ENCODE measurements at places on chromosomes 2 and 18.

GRCh38 chr2:31193806-31194205 lies 23.5 kb downstream of the CAPN14 start:
- no peak for DNase-seq

- DNase-seq: no peak
Measured at GRCh38 chr2:105604938-105605337, 139.8 kb upstream of the NCK2 start.

DNA sequence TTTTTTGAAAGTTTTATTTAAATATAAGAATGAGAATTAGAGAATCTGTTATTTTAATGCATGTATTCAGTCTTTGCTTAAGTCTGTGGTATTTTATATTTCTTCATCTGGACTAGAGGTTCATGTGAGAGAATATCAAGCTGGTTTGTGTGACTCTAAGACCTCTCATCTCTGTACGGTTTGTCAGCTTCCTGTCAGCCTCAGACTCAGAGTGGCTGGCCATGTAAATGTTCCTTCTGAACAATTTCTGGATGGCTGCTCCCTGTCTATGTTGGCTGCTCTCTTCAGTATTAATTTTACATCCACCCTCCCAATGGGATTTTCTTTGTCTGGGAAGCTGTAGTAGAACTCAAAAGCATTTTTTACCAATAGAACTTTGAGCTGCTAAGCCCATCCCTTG lies 225.3 kb upstream of the THUMPD2 start:
- DNase-seq: no peak

- no peak for DNase-seq
Measured at GRCh38 chr2:42230891-42231290, 61.7 kb downstream of the EML4 start.

- no peak for DNase-seq
Measured at GRCh38 chr2:171253279-171253678, 92.6 kb upstream of the TLK1 start.

DNA sequence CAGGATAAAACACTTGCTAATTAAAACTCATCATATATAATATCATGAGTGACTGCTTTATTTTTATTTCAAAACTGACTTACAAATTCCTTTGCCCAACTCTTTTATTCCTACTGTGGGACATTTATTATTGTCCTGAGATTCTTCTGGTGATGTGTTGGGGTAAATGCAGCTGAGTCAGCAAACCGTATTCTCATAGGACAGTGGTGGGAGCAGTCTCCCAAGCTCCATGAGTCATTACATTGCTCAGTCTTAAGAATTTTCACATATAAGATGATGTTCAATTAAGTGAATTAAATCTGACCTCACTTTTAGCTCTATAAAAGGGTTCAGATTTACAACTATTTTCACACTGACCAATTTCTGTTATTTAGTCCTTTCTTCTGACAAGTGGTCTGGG lies 1530.7 kb downstream of the LRP1B start:
- DNase-seq: peak; percentile 30

DNA sequence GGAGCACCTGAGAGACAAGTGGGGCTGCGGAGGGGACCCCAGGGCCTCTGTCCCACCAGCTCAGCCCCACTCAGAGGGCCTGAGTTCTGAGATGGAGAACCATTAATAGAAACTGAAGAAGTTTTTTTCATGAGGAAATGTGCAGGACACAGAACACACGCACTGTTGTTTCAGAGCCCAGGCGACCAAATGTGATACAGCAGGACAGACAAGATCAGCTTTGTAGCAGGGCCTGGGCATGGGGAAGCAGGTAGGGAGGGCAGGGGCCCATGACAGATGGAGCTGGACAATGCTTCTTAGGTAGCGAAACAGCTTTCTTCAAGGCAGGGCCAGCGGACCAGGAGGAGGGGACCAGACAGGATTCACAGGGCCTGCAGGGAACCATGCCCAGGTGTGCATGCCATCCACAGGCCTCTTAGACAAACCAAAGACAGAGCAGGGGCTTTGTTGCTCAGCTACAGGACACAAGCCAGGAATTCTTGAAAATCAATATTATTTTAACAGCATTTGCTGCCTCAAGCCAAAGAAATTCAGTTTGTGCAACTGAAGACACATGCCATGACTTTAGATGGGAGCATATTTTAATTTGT lies 252.8 kb upstream of the GYPC start:
- DNase-seq: no peak

DNA sequence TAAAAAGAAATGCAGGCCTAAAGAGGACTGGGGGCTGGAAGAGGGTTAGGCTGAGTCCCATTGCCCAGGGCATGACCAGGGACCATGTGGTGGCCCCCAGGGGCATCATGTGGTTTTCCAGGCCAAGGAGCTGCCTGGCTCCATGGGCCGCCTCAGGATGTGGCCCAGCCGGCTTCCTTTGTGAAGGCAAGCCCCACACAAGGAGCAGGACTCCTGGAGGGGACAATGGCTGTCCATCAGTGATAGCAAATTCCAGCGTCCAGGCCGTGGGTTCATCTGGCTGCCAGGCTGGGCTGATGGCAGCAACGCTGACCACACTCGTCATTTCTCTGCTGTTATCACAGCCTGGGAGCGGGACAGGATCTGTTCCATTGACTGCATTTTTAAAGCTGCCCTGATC lies 82.5 kb downstream of the GBX2 start:
- DNase-seq: no peak

DNA sequence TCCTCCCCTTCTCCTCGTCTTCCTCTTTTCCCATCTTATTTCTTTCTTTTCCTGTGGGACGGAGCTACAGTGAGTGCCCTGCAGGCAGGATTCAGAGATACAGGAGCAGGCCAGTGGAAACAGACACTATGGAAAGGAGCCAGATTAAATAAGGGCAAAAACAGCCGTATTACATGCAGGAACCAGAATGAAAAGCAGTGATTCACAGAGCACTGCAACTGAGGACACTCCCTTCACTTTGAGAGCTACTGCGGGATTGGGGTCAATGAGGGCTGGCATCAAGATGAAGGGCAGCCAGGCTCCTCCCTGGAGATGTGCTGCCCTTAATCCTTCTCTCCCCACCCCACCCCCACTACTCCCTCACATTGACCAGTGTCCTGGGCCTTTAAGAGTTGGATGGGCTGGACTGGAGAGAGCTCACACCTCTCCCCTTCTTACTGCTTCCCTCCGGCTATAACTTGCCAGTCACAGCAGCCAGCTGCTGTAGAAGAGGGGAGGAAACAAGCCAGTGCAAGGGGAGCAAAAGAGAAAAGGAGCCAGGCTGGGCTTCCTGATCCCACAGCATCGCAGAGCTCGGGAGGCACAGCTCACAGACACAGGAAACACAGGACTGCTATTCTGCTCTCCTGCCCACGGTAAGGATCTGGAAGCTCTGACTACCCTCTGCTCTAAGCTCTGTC lies at the start of gene PLCD4:
PLCD4 (plus strand) TSS at position 464 of the 680 bp plus-strand sequence. CDS start 7,841 bp downstream, outside the sequence.
- DNase-seq: peak; percentile 67

- no peak for DNase-seq
Measured at GRCh38 chr18:46069524-46069923, 2.5 kb downstream of the PSTPIP2 start.

GRCh38 chr2:97745474-97746174 lies 32.2 kb downstream of the ZAP70 start:
- DNase-seq: no peak

DNA sequence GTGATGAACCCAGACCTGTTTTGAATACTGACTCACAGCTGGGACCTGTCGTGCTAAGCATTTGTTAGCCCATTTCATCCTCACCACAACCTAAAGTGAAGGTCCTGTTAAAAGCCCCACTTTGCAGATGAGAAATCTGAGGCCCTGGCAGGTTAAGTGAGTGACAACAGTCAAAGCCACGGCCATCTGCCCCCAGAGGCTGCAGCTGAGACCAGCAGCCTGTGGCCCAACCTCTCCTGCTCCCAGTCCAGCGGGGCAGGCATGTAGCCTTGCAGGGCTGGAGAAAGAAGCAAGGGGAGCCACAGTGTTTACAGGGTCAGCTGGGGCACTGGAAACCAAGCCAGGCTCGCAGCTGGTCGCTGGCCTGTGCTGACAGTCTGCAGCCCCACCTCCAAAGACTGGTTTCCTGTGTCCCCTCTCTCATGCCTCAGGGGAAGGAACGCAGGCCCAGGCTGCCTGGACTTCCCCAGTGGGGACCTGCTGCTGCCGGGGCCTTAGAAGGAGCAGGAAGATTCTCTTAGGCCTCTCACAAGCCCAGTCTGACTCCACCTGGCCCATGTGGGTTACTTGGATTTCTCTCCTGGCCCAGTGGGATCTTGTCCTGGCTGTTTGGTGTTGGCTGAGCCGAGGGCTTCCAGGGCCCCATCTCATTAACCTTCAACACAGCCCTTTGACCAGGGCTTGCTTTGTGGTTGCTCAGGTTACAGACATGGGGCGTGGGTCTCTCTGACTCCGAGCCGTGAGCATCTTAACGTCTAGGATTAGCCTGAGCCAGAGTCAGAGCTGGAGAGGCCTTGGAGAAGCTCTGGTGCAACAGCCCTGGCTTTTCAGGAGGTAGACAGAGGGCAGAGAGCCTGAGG lies 1.7 kb downstream of the INPP5D start:
- no peak for DNase-seq

- DNase-seq: no peak
Measured at GRCh38 chr2:172082944-172083627, 2.2 kb upstream of the DLX1 start.

GRCh38 chr18:59345556-59345955 lies 13.5 kb downstream of the LMAN1 start:
- DNase-seq: no peak

- DNase-seq: no peak
Measured at GRCh38 chr2:172234716-172235691, 132.3 kb upstream of the DLX2 start.

DNA sequence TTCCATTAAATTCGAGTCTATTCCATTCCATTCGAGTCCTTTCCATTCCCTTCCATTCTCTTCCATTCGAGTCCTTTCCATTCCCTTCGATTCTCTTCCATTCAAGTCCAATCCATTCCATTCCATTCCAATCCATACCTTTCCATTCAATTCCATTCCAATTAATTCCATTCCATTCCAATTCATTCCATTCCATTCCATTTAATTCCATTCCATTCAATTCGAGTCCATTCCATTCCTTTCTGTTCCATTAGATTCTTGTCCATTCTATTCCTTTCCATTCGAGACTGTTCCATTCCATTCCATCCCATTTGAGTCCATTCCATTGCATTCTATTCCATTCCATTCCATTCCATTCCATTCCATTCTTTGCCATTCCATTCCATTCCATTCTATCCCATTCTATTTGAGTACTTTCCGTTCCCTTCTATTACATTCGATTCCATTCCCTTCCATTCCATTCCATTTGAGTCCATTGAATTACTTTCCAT lies 1130.0 kb downstream of the RPIA start:
- DNase-seq: no peak

DNA sequence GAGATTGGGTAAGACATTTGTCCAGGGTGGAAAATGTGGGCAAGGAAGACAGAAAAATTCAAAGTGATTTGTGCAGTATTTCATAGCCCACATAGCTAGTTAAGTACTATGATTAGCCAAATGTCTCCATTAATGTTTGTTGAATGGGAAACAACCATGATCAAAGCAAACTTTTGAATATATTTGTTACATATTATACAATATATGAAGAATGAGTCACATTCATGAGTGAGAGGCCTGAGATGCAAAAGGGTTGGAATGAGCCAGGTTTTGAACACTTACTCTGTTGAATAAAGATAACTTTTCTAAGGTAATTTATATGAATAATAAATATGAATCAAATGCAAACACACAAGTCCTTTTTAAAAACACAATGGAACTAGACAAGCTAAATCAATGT lies 984.5 kb upstream of the CDH2 start:
- no peak for DNase-seq

DNA sequence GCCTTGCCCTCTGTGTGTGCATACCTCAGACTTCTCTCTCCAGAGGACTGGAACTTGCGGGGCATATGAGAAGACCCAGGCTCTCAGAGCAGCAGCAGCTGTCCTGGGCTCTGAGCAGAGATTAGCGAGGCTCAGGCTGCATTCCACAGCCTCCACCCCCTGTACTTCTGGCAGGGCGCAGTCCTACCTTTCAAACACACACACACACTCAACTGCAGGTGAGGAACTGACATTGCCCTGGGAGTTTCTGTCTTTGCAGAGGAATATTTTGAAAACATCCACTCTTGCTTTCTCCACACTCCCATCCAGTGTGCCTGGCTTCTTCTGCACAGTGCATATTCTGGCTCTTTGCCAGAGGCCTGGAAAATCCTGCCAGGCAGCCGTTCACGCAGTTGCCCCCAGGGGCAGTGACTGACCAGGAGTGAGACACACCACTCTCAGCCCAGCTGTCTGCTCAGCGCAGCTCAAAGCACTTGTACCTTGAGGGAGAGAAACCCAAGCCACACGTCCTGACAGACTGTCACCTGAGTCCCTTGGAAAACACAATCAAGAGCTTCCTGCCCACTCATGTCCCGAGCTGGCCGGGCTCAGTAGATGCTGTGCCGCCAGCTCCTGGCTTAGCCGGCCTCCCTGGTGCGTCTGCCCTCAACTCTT lies 460.8 kb downstream of the RNF144A start:
- DNase-seq: no peak

- DNase-seq: no peak
Measured at GRCh38 chr2:215758691-215759090, 254.7 kb downstream of the MREG start.

DNA sequence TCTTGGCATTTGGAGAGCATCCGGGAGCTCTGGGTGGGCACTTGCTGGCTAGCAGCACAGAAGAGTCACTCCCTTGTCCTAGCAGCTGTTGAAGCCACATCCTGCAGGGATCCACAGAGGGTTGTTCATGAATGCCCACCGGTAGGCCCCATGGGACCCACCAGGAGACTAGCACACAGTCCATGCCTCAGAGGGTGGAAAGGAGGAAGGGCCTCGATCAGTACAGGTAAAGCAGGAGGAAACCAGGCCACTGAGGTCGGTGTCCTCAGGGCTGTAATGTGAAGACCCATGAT lies 205.8 kb downstream of the SEPTIN10 start:
- no peak for DNase-seq

DNA sequence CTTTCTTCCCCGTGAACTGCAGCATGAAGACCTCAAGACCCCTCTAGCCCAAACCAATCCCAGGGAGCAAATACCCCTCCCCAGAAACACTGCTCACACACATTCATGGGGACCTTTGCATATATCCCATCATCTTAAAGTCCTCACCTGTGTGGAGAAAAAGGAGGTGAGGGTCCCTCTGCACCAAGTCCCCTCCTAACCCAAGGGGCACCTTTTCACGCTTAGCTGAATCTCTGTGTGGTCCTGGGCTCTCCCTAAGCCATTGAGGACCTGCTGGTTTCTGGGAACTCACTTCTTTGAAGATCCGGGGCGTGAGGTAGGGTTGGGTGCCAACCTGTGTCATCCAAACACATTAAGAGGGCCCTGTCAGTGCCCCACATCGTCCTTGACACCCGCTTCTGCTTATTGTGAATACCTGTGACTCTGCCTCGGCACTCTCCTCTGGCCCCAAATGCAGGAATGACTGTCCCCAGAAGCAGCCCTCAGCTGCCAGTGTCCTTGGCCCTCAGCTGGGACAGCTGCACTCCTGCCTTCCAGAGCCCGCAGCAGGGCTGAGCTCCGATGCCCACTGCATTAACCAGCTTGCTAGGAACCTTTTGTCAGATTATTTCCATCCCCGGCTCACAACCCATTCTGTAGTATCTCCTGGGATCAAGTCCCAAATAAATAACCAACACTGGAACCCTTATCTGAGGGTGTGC lies 41.3 kb upstream of the ITM2C start:
- no peak for DNase-seq
